ENCODE measurements at places on chromosomes 2 and 18. TPM values are rescaled to one million over a fixed set of nuclear protein-coding genes. Genes with fewer than 3 reads are reported as not detected.

TUBA4B gene
- total RNA-seq: 0.26 TPM

FRZB gene
- 0.03 TPM for total RNA-seq

CHRND gene
- total RNA-seq: not detected

RAD51AP2 gene
- total RNA-seq: not detected

FSIP2 gene
- not detected for total RNA-seq

HOXD10 gene
- total RNA-seq: 7.4 TPM

TDRD15 gene
- total RNA-seq: not detected

REV1 gene
- 10.3 TPM for total RNA-seq

TSPYL6 gene
- not detected for total RNA-seq

EMILIN2 gene
- total RNA-seq: 14.4 TPM

RNF144A gene
- total RNA-seq: 7.6 TPM
